ENCODE measurements at places on chromosomes 3 and 15.

DNA sequence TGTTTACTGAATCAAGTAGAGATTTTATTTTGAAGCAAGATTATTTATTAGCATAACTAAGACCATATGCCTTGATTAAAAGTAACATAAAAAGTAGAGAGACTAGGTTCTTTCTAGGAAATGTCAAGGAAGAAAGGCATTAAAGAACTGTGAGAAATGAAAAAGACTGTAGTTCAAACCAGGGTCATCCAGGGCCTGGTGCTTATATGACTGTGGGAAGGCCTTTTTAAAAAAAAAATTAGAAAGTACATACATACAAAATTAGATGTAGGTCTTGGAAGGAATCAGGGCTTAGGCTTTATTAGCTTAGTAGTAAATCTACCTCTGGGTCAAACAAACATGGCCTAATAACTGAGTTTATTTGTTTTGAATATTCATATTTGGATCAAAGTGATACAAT, 173.9 kb upstream of the TBL1XR1 start:
- DNase-seq: no peak

GRCh38 chr3:126530171-126531050, 6.5 kb downstream of the CHST13 start:
- DNase-seq: peak; percentile 25

DNA sequence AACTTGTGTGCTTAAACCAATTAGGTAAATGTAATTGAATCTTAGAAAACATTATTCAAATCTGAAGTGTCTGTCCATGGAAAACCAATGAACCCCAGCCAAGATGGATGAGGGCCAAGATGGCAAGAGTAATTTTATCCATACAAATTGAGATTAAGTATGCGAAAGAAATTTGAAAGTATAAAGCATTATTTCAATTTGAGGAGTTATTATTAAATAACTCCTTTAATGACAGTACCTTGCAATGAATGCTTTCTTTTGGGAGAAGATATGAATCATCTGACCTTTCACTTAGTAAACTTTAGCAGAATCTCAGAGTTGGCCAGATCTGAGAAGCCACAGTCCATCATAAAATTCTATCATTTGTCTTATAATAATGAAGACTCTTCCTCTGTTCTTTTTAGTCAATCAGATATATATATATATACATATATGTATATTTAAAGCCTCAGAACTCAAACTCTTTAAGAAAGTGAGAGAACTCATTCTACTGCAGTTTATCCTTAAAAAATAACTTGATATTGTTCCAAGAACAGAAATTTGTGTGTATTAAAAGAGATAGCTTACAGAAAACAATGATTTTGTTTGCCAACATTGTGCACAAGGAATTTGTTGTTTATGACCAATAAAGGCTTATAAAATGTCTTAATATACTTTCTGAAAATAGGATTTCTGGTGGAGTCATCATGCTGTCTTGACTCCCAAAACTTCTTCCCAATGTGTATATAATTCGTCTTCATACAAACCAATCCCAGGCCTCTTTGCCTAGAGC, 434.8 kb upstream of the THBS1 start:
- DNase-seq: no peak

DNA sequence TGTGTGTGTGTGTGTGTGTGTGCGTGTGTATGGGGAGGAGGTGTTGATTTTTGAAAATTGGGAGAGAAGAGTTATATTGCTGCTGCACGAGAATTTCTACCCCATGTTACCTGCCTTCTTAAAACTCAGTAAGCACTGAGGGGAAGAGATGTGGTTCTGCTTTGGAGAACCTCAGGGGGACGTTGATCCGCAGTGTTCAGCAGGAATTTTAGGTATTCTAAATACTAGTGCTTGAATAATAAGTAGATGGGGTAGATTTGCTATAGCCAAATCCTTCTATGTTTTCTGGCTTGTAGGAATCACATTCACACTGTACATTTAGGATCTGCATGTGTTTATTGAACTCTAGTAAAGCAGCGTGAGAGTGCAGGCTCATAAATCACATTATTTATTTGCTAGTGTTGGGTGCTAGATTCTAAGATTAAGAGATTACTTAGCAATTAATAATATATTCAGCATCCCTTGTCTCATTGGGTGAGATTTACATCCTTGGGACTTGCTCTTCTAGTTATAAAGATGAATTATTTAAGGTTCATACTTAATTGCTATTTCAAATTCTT, 268.1 kb downstream of the MFSD1 start:
- DNase-seq: no peak

DNA sequence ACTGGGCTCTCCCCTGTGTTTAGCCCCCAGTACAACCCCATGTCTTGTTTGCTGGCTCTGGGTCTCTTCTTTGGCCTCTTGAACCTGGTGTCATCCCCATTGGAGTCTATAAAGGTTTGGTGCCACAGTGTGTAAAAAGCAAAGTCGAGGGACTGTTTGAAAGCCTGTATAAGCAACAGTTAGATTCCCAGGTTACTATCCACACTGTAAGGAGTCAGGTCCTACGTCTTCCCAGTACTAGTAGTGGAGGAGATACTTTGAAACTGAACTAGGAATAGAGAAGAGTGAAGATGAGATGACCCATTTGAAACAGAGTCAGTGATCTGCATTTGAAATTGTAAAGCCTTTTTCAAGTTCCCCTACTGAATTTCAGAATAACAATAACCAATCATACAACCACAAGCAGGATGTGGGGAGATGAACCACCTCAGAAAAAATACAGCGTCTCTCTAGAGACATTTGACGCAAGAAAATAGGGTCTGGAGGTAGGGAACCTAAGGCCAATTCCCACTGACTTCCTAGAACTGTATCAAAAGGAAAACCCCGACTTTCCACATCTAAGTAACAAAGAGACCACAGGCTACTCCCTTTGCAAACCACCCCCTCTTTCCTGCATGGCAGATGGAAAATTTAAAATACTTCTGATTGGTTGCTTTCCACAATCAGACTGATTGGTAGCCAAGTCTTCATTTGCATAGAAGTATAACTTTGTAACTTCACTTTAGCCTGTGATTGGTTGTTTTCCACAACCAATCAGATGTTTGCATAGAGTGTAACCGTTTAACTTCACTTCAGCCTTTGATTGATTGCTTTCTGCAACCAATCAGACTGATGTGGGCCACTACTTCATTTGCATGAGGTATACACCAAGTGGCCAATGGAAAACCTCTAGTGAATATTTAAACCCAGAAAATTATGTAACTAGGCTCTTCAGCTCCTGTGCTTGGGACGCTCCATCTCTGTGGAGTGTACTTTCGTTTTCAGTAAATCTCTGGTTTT, 49.9 kb upstream of the NEDD4 start:
- no peak for DNase-seq

GRCh38 chr3:114405202-114405990, 111.6 kb downstream of the TIGIT start:
- DNase-seq: no peak

- no peak for DNase-seq
These were observed 37.6 kb downstream of the TRA2B start for GRCh38 chr3:185900228-185900627.

GRCh38 chr15:92502930-92503857, 109.5 kb downstream of the ST8SIA2 start:
- no peak for DNase-seq

- DNase-seq: peak; percentile 63
These were observed at the start of gene DNAJA4 for GRCh38 chr15:78264304-78265136. Gene DNAJA4 (plus strand): TSS chr15:78264562. CDS start chr15:78264764, 202 bp downstream.

- DNase-seq: no peak
These were observed 346.8 kb upstream of the ZNF717 start for GRCh38 chr3:76132154-76132470.
